ENCODE measurements at places on chromosomes 2 and 18. TPM values are rescaled to one million over a fixed set of nuclear protein-coding genes. Genes with fewer than 3 reads are reported as not detected.

PIEZO2 gene
- 31.1 TPM for total RNA-seq

MREG gene
- 4.7 TPM for total RNA-seq

ABHD1 gene
- 0.47 TPM for total RNA-seq

EMILIN1 gene
- total RNA-seq, result 164 TPM

ANKRD12 gene
- 46.5 TPM for total RNA-seq
